ENCODE measurements at places on chromosomes 2 and 18.
A peak's percentile ranks its signal among the peaks of the same experiment; 100 is the strongest.

DNA sequence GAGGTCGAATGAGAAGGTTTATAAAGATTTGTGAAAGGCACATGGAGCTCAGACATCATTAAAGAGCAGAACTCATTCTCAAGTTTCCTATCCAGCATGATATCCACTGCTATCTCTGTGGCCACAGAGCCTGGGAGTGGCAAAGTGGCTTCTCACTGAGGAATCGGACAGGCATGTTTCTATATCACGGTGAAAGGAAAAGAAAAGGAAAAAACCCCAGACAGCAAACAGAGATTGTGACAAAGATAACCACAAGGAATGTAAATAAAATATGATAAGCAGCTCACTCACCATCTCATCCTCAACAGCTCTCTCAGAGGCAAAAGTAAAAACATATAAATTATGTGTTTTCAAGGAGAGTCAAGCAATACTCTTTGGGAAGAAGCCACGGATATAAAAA, 2.5 kb downstream of the PID1 start:
- DNase-seq, result peak; percentile 44

DNA sequence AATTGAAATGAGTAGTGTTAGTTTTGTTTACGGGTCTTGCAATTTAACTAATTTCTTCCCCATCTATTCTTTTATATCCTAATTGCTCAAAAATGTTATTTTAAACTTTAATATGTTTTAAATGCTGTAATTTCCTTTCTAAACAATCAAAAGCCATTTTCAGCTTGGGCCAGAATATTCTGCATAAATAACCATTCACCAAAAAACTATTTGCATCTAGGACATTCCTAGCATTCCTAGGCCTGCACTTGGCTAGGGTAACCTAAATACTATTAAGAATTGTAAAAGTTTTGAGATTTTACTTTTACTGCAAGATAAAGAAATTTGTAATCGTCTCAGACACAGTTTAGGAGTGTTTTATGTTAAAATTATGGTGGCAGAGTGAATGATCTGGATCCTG, 7.8 kb upstream of the ETAA1 start:
- peak; percentile 32 for DNase-seq

GRCh38 chr2:10985260-10985659, 73.5 kb downstream of the KCNF1 start:
- DNase-seq, result no peak

- DNase-seq, result no peak
These were observed 116.9 kb downstream of the RND3 start for GRCh38 chr2:150370561-150370960.

DNA sequence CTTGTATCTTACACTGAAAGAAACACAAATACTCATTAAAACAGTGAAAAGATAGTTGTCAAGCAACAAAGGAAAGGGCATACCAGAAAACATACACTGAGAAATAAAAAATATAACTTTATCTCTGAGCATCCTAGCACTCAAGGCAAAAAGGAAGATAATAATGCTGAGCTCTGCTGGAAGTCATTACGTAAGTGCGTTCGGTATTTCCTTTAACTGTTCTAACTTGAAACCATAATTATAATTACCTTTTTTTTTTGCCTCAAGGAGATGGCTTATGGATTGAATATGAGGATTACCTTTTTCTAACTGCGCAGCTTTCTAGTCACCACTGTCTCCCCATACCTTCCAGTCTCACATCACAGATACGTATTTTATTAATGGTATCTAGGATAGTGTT, 308.1 kb downstream of the GBX2 start:
- no peak for DNase-seq

DNA sequence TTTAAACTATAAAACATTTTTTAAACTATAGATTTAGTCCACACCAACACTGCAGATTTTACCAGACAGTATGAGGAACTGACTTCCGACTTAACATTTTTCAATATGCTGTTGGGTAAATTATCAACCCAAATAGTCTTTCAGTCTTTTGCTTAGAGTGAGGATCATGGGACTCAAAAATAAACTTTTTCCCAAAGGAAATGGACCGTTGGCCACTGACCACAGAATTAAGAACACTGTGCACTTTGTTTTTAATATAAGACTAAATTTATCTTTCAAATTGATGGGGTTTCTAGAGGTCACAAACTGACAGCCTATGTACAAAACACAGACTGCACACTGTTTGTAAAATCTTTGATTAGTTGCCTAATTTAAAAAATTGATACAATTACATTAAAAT, 44.9 kb downstream of the FIGN start:
- no peak for DNase-seq

- DNase-seq, result no peak
These were observed 30.3 kb upstream of the SAP130 start for GRCh38 chr2:128058114-128058513.

- peak; percentile 45 for DNase-seq
These were observed 558 bp downstream of the FBXO41 start for GRCh38 chr2:73283545-73284295.

GRCh38 chr2:120547662-120548061, 188.0 kb upstream of the GLI2 start:
- DNase-seq, result no peak

DNA sequence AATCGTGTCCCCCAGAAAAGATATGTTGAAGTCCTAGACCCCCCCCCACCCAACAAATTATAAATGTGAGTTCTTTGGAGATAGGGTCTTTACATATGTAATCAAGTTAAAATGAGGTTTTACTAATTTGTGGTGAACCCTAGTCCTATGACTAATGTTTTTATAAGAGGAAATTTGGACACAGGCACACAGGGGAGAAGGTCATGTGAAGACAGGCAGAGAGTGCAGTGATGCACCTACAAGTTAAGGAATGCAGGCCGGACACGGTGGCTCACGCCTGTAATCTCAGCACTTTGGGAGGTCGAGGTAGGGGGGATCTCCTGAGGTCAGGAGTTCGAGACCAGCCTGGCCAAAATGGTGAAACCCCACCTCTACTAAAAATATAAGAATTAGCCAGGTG, 5.8 kb upstream of the PMAIP1 start:
- no peak for DNase-seq

DNA sequence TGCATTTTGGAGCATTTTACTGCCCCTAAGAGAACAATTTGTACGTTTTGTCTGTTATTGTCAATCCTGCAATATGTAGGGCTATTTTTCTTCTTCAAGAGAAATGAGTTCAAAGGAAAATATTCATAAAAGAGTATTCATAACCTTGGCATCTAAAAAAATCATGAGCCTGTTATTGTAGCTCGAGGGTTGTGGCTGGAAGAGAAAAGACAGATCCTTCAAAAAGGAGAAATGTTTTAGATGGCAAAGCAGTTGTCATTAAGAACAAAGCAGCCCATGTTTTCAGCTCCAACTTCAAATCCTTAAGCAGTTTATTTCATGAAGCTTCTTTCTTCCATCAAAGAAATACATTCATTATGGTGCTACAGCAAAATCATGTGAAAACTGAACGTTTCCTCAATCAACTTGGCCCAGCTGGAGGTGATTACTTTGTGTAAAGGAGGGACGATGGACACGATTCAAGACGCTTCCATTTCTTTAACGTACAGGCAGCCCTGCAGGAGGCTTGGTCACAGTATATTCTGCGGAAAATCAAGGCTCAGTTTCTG, 31.4 kb downstream of the QPCT start:
- DNase-seq, result no peak

- DNase-seq, result no peak
These were observed 23.6 kb upstream of the SEMA4C start for GRCh38 chr2:96893289-96894150.

DNA sequence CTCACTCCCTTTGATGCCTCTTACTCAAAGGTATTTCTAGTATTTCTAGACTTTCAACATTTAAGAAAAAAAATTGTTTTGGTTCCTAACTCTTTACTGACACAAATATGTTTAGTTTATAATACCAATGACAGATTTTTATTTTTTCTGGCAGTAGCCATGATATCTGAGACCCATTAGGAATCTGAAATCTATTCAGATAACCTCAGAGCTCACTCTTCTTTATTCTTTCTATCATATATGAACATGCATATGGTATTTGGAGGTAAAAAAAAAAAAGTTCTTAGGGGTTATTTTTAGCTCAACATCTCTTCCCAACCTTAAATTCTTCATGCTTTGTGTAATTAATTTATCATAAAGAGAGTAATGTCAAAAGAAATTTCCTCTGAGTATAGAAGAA, 465.5 kb downstream of the CDH2 start:
- DNase-seq, result no peak

GRCh38 chr2:190376591-190377245, 31.4 kb upstream of the MFSD6 start:
- no peak for DNase-seq

- DNase-seq, result peak; percentile 41
These were observed 11.3 kb downstream of the MEIS1 start for GRCh38 chr2:66445925-66446871.

Measured in AG08396 (cell line).